NCI-H1092 (cell line): ENCODE measurements at places on chromosomes 2 and 18.

- no peak for DNase-seq
These were observed 108.3 kb upstream of the NRP2 start for GRCh38 chr2:205574001-205574400.

GRCh38 chr2:201821080-201821479 is 14.7 kb downstream of the CDK15 start:
- no peak for DNase-seq

- DNase-seq: no peak
These were observed 1155.4 kb downstream of the BCL11A start for GRCh38 chr2:59398081-59398480.

DNA sequence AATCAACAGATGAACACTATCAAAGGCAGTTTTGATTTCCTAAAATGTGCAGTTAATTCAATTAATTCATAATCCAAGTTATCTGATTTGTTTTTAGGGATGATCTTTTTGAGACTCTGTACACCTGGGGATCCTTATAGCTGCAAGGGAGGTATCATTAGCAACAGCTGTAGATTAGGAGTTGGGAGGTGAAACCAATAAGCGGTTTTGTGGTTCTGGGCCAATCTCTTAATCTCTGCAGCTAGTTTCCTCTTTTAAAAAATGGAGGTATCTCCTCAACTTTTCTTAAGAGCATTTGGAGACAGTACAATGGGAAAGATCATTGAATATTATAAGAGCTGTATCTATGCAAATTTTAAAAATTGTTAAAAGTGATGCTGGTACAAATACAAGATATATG is 126.0 kb downstream of the MC4R start:
- DNase-seq: no peak

DNA sequence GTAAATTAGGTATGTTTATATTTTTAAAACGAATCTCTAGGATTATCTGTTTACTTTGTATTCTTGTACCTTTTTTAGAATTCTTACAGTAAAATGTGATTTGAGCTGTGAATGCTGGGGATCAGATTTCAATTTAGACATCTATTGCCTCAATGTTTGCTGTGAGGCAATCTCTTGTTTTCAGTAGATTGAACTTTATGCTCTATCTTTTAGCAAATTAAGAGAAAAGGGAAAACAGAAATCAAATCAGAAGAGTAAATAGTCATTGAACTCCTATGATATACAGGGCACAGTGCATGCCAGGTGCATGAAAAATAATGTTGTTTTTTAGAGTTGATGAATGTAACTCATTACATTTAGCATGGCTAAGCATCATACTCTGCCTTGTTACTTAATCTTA is 39.5 kb downstream of the ZC3H6 start:
- DNase-seq: no peak

DNA sequence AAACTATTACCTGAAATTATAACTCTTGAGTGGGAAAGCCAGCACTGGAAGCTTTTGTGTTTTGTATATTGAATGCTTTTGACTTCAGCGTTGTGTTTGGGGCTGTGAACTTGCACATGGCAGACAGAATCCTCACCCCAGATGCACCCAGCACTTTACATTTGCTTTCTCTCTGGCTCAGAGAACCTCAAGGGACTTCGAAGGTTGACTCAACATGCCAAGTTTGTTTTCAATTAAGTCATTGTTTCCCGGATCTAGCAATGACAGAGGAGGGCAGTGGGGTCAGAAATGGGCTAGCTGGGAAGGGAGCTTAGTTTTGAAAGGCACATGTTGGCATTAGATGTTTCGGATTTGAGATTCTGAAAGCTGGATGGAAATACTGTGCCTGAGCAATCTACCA is 22.4 kb downstream of the TET3 start:
- DNase-seq: no peak

- no peak for DNase-seq
These were observed 104.4 kb downstream of the NOL4 start for GRCh38 chr18:34120294-34120693.

DNA sequence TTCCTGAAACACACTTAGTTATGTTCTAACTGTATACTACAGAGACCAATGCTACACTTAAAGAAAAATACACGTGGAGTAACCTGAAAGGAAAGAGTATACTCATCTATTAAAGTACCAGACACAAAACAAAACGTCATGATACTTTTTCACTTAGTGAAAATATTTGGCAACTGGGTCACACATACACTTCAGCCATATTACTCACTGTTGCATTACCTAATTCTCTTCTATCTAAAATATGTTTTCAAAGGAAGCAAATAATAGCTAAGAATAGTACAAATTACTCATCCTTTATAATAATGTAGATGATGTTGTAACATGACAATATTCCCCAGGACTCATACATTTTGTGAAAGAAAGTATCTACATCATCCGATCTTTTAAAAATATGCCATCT is 76.5 kb upstream of the EPB41L3 start:
- no peak for DNase-seq

DNA sequence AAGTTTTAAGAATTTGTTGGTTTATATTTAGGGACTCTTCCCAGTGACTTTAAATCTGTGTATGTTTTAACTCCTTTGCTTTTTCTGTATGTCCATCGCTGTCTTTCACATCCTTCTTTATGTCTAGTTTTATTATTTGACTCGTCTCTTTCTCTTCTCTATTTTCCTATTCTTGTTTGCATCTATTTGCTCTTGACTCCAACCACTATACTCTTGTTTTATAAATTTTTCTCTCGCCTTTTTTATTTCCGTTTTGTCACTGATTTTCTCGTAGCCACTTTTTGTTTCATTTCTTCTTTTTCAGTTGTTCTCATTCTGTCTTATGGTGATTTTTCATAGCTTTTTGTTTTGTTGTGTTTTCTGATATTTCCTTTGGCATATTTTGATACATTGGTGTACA is 170.5 kb upstream of the NETO1 start:
- no peak for DNase-seq

- DNase-seq: no peak
These were observed 78.2 kb downstream of the DYSF start for GRCh38 chr2:71531522-71532047.

GRCh38 chr18:35022426-35023001 is 18.7 kb upstream of the MAPRE2 start:
- no peak for DNase-seq

DNA sequence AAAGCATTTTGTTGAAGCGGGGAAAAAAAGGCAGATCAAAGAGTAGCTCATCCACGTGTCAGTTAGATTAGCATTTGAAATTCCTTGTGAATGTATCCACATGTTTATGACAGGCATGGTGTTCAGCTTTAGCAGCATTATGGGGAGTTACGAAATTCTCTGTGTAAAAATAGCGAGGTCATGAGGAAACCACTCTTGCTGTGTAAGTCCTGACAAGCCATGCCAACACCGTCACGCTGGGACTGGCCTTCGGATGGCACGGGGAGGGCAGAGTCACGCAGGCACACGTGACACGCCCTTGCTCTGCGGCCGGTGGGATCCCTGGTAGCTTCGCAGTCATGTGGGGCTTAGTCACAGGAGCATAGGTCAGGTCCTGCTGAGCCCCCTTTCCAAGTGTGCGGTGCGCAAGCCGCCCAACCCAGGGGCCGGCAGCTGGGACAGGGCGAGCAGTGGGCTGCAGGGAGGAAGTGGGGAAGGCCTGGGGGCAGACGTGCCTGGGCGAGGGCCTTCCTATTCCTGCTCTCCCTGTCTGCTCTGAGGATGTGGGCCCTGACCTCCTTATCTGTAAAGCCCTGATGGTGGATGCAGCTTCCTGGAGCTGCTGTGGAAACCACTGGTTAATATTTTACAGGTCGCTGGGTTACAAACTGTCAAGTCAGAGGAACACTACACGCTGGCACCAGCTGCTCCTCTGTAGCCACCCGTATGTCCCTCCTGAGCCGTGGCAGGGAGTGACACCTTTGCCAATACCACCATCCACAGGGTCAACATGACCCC is 18.0 kb downstream of the MBP start:
- no peak for DNase-seq

DNA sequence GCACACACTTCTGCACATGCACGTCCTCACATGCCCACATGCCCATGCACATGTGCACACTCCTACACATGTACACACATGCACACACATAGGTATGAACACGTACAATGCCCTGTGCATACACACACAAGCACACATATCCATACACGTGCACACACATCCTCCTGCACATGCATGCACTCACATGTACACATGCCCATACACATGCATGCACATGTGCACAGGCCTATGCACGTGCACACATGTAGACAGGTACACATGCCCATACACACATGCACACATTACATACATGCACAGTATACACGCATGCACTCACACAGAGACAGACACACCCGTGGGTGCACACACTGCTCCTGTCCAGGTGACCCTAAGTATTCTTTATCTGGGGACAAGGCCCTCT is 34.3 kb downstream of the GPC1 start:
- DNase-seq: no peak

DNA sequence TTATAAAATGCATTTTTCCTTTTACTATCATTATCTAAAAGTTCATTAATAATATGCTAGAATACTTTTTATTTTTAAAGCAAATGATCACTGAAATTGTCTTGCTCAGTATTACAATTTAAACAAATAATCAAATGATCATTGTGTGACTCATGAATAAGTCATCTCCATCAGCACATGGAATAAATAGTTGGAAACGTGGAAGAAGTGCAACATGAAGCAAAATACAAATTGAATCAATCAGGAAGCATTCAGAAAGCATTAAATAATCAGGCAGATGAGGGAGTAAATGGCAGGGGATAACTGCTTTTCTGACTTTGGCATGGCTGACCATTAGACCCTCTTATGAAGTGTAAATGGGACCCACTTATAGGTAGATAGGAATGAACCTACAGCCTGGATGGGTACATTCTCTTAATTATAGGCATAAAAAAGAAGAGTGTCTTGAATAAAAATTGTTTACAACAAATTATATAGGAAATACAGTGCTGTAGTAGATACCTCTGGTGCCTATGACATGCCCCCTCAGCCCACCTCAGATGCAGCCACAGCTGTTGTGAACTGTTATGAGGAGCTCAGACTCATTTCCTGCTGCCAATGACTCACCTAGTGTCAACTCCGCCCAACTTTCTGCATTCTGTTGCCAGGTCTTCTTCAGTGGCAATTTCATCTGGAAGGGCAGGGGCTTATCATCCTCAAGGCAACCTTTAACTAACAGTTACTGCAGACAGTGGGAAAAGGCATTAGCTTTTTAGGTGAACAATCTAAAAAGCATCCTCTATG is 936.0 kb downstream of the TRIB2 start:
- DNase-seq: no peak

- no peak for DNase-seq
These were observed 34.7 kb downstream of the MYT1L start for GRCh38 chr2:2296400-2296799.

- no peak for DNase-seq
These were observed 1067.4 kb upstream of the DDX18 start for GRCh38 chr2:116747103-116747502.

DNA sequence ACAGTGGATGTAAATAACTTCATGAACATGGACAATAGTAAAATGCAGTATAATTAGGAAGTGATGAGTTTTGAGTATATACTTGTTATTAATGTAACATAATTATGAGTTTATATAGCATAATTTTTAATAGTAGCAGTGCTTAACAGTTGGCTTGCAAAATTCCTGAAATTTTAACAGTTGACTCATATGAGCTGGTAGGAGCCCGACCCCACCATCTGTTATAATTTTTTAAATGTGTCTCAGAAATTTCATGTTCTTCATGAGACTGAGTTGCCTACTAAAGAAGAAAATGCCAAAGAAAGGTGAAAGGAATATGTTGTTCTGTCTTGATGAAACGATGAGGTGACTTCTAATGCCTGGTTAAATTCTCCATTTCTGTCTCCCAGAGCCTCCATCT is 62.6 kb downstream of the ITGB1BP1 start:
- no peak for DNase-seq

GRCh38 chr2:55010149-55010591 is 40.1 kb downstream of the RTN4 start:
- DNase-seq: no peak

GRCh38 chr2:191617575-191617974 is 60.4 kb upstream of the NABP1 start:
- no peak for DNase-seq

- peak; percentile 65 for DNase-seq
These were observed 216.4 kb upstream of the OSR1 start for GRCh38 chr2:19574778-19575260.

DNA sequence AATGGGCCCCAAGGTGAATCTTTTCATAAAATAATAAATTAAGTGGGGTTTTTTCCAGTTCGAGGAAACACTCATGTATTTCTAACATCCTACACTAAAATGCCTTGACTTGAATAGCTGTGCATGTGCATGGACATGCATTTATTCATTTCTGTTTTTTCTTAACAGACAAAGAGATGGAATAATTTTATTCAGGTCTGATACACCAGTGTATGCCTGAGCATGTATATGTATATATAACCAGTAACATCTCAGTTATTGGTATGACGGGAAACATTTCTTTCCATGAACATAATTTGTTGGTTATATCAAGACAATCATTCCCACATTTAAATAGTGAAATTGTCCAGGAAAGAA is 468.7 kb upstream of the TNP1 start:
- DNase-seq: no peak

DNA sequence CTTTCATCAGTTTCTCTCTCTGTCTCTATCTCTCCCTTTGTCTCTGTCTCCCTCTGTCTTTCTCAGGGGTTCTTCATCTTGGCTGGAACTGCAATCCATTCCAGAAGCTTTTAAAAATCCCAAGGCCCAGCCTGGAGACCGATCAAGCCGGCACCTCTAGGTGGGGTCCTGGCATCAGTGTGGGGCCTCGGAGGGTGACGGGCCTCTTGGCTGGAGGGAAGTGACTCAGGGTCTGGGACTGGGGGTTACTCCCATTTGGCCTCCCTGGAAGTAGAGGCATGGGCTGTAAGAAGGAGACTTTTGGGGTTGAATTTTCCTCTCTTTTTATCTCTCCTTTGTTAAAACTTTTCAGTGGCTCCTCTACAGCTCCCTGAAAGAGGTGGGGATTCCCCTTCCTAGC is 52.8 kb upstream of the OTOF start:
- DNase-seq: no peak

DNA sequence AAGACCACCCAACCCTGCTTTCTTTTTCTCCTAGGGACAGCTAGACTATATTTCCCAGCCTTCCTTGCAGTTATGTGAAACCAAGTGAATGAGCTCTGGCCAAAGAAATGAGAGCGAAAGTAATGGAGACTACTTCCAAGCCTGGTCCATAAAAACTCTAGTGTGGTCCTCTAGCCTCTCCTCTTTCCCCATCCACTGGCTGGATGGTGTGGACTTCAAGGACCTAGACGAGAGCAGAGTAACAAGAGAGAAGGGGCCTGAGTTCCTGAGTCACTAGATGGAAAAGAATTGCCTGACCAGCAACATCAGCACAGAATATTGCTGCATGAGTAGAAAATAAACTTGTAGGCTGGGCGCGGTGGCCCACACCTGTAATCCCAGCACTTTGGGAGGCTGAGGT is 2.9 kb upstream of the TMSB10 start:
- no peak for DNase-seq

DNA sequence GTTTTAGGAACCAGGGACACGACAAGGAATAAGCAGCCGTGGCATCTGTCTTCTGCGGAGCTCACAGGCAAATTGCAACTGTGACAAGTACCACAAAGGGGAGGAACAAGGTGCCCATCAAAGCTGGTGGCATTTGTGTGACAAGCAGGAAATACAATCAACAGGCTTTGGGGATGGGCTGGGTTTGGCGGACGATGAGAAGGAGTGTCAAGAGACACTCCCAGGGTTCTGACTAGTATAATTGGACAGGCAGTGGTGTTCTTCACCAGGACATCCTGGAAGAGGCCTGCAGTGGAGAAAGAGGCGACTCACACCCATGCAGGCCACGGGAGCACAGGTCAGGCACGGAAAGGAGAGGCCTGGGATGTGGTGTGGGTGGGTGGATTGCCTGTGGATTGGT is 14.2 kb upstream of the SPATA3 start:
- DNase-seq: no peak

- DNase-seq: no peak
These were observed 6.9 kb downstream of the ZNF516 start for GRCh38 chr18:76488190-76488589.
